ENCODE measurements at places on chromosomes 11 and 22.
A peak's percentile ranks its signal among the peaks of the same experiment; 100 is the strongest.

GRCh38 chr22:32144496-32145274, 14.4 kb downstream of the C22orf42 start:
- peak; percentile 29 for DNase-seq

- DNase-seq = no peak
Observed at GRCh38 chr11:73379189-73379880, 3.1 kb downstream of the RELT start.

GRCh38 chr22:38051261-38051660, 5.9 kb upstream of the PICK1 start:
- DNase-seq = no peak

DNA sequence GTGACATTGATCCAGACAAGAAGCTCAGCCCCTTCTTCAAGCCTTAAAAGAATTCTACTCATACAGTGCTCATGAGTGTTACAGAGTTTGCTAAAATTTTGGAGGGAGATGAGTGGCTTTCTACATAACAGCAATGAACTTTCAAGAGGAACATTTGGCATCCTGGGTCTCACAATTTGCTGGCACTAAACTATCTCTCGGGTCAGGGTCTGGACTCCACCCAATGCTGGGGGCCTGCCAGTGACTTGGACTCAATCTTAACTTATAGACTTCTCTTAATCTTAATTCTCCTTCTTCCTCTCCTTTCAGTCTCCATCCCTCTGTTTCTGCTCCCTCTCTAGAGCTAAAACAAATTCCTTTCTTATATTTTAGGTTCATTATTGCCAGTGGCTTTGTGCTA, 317.9 kb downstream of the TMEM135 start:
- no peak for DNase-seq

DNA sequence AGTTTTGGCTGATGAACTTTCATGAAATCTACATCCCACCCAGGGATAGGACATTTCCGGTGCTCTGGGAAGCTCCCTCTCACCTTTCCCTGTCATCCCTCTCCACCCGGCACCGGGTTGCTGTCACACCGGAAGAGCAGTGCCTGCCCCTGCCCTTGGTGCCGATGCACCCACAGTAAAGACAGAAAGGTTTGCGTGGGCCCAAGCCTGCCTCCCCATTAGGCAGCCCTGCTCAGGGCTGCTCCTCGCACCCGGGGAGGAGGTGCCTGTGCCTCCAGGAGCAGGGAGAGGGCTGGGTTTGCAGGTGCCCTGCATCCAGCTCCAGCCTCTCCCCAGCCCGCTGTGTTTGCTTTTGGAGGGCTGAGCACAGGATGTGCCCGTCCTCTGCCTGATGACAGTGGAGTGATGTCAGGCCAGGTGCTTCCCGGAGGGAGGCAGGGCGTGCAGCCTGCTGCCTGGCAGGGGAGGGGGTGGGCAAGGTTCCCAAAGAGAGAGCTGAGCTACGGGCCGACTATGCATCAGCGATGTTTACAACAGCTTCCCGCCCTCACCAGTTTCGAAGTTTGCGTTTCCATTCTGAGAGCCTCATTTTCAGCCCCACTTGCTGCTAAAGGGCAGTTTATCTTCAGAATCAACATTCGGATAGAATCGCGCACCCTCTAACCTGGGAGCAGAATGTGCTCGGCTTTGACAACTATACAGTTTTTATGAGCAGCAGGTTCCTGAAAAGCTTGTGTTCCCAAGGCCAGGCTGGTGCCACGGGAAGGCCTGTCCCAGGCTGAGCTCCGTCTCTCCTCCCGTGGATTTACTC, 83.2 kb upstream of the CLDN5 start:
- DNase-seq = peak; percentile 12

- no peak for DNase-seq
Observed at GRCh38 chr11:104338186-104338585, 174.2 kb upstream of the PDGFD start.

DNA sequence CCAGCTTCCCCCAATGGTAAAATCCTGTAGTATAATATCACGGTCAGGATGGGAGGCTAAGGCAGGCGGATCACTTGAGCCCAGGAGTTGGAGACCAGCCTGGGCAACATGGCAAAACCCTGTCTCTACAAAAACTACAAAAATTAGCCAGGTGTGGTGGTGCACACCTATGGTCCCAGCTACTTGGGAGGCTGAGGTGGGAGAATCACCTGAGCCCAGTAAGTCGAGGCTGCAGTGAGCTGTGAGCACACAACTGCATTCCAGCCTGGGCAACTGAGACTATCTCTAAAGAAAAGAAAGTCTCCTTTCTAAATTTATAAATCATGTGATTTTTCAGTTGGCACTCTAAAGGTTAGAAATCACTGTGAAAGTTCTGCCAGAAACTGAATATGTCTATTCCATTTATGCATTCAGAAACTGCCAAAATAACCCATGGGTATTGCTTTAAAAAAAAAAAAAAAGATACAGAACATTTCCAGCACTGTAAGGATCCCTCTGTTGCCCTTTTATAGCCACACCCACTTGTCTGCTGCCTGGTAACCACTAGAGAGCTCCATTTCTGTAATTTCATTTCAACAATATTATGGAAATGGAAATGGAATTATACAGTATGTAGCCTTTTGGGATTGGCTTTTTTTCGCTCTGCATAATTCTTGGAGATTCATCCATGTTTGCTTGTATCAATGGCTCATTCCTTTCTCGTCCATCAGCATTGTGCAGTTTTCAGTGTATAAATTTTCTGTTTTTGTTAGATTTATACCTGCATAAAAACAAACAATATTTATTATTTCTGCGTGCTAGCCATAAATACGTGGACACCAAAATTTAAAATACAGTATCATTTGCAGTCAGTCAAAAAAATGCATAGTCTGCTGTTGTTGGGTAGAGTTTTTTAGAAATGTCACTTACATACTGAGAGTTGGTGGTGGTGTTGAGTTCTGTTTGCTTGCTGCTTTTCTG, 9.4 kb downstream of the CDC45 start:
- DNase-seq = no peak

- peak; percentile 81 for DNase-seq
Observed at GRCh38 chr11:102287964-102288724, 29.1 kb upstream of the BIRC3 start.

DNA sequence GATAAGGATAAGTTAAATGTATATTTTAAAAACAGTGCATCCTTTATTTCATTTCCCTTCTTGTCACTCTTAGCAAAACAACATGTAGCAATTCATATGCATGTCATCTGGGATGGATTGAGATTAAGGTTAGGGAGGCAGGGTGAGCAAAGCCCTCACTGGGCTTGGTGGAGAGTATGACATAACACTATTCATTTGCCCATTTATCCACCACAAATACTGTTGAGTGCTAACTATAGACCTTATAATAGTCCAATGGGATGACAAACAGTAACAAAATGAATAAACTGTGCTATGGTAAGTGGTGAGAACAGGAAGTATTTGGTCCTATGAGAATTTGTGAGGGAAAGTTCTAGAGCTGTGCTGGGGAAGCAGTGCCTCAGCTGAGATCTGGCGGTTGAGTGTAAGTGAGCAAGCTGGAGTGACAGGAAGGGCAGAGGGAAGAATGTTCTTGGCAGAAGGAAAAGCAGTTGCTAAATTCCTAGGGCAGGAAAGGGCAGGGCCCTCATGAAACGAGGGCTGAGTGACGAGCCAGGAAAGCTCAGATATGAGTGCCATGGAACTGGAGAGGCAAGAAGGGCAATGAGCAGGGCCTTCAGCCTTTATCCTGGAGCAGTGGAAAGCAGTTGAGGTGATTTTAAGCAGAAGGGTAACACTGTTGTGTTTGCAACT, 6.7 kb downstream of the HSD17B12 start:
- DNase-seq = no peak

- DNase-seq = no peak
Observed at GRCh38 chr11:58028687-58029411, 1.9 kb upstream of the OR6Q1 start.

- no peak for DNase-seq
Observed at GRCh38 chr11:73784734-73785133, 2.9 kb upstream of the MRPL48 start.

DNA sequence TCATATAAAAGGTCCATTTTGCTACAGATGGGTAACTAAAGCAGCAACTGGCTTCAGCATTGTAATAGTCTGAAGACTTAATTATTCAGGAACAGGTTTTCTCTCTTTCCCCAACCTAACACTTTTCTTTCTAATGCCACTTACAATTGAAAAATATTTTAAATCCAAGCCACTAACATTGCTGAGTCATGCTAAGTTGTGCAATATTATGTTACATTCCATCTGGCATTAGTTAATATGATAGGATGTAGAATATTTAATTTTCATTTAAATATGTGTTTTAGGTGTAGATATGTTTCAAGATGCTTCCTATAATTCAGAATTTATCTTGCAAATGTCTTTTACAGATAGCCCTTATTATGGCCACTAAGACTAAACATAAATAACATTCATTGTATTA, 98.6 kb downstream of the KIF18A start:
- DNase-seq = no peak

DNA sequence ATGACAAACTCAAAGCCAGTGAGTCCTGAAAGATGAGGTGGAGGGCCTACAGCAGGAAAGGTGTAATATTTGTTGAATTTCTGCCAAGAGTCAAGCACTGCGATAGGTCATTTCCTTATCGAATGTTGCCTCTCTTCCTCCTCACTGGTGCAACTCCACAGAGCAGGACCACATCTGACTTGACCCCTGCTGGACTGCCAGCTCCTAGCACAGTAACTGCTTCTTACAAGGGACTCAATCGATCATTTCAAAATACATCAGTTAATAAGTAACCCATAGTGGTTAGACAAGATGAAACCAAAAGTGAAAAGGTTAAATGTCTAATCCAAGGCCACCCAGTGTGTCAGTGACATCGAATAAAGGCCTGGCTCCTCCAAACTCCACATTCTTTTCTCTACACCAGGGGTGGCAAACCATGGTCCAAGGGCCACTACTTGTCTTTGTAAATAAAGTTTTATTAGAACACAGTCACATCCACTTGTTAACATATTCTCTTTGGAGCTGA, 98.5 kb upstream of the CSNK2A3 start:
- no peak for DNase-seq

GRCh38 chr11:46712874-46713576, 6.0 kb upstream of the F2 start:
- no peak for DNase-seq

DNA sequence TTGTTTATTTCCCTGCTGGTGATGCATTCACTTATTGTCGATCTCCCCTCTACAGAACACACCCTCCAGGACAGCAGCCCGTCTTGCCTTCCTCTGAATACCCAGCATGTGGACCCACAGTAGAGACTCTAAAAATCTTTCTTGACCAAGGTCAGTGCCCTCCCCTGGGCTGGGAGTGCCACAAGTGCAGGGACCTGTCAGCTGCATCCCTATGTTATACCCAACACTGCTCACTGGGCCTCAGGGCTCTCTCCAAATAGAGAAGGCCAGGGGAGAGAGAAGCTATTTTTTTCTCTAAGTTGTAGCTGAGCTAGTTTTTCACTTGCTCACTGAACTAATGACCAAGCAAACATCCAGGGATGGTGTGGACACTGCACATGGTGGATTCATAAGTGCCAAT, 9.8 kb downstream of the KCNJ1 start:
- no peak for DNase-seq

Measured in CD4-positive, alpha-beta T cell treated with Interleukin-2 at 100 ng/mL for 4 hours (primary cell).